ENCODE measurements at places on chromosomes 4 and X.

DNA sequence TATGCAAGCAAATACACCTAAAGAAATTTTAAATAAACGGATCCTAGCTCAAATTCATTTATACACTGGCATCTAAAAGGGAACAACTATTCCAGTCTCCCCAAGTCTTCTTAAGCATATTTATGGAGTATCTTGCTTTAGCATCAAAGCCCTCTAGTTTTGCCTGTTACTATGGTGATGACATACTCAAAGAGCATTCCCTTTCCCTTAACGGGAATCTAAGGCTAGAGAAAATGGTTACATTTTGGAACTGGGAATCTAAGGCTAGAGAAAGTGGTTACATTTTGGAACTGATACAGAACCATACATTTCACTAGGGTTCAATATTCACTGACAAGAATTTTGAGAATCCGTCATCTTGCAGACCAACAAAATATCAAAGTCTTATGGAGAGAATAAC lies 271.2 kb downstream of the CHIC1 start:
- no peak for DNase-seq

DNA sequence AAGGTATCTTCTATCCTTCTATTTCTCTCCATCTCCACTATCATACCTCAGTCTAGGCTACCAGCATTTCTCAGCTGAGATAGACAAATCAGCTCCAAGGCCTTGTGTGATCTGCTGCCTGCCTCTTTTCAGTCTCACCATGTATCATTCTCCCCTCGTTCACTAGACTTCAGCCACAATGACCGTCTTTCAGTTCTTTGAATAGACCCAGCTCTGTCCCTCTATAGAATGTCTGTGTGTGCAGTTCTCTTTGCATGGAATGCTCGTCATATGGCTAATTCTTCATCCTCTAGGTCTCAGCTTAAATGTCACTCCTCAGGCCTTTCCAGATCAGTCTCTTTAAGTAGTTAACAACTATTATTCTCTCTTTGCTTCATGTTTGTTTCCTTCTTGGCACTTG lies 6.5 kb downstream of the IGBP1 start:
- no peak for DNase-seq

DNA sequence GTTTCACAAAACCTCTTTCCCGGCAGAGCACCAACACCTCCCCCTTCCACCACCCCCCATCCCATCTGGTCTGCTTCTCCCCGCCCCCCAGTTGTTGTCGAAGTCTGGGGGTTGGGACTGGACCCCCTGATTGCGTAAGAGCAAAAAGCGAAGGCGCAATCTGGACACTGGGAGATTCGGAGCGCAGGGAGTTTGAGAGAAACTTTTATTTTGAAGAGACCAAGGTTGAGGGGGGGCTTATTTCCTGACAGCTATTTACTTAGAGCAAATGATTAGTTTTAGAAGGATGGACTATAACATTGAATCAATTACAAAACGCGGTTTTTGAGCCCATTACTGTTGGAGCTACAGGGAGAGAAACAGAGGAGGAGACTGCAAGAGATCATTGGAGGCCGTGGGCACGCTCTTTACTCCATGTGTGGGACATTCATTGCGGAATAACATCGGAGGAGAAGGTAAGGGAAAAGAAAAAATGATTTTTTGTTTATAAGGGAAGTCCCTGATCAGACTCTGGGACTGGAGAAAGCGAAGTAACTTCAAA lies at the start of gene PDGFRA:
PDGFRA (plus strand) TSS at position 333 of the 541 bp plus-strand sequence. CDS start 29,476 bp downstream, outside the sequence.
- peak; percentile 88 for DNase-seq

DNA sequence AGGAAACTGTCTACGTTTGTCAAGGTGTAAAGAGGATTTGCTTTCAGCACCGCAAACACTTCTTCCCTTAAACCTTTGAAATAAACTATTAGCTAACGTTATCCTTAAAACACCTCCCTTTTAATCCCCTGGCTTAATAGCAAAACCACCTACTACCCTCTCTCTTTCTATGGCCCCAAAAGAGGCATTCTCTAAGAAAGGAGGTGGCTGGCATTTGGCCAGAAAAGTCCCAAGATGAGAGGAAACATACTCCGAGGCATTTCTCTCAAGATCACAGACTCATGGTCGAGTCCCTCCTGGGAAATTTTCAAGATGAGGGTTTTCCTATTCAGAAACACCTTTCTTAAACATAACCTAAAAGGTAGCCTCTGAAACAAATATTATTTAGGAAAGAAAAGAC lies 60.6 kb upstream of the VCX3B start:
- DNase-seq: no peak

DNA sequence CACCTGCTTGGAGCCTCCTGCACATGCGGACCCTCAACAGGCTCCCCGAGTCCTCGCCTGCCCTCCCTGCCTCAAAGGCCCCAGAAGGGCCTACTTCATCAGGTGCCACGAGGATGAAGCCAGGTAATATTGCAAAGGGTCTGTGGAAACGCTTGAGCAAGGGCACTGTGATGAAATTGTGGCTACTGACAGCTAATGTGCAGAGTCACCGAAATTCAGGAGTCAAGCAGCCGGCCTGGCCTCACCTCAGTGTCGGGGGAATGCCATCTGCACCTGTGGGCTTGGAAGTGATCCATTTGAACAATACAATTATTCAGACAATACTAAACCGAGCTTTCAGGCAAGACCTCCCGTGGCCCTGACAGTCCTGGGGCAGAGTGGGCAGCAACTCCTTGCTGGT lies 3.1 kb upstream of the FGFR3 start:
- no peak for DNase-seq

- DNase-seq: no peak
Measured at GRCh38 chrX:6465756-6466155, 69.2 kb downstream of the VCX3A start.

GRCh38 chr4:174320494-174321199 lies 36.9 kb downstream of the CEP44 start:
- no peak for DNase-seq

GRCh38 chr4:7384929-7385890 lies 49.5 kb downstream of the PSAPL1 start:
- DNase-seq: peak; percentile 47

GRCh38 chr4:70741867-70742658 lies 20.3 kb downstream of the RUFY3 start:
- no peak for DNase-seq

DNA sequence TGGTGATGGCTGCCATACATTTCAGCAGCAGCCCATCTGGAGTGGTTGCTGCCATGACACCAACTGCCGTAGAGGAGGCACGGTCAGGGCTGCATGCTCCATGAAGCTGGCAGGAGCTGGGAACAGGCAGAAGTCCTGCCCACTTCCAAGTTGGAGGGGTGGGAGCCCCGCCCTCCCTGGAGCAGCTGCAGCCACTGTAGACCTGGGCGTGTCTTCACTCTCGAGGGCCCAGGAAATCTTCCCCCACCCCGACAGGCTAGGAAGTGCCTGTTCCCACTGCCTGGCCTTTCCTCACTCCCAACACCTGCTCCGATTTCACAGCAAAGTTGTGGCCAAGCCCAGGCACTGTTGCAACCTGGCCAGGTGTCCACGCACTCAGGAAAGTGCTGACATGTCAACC lies 42.3 kb downstream of the NALF2 start:
- no peak for DNase-seq

DNA sequence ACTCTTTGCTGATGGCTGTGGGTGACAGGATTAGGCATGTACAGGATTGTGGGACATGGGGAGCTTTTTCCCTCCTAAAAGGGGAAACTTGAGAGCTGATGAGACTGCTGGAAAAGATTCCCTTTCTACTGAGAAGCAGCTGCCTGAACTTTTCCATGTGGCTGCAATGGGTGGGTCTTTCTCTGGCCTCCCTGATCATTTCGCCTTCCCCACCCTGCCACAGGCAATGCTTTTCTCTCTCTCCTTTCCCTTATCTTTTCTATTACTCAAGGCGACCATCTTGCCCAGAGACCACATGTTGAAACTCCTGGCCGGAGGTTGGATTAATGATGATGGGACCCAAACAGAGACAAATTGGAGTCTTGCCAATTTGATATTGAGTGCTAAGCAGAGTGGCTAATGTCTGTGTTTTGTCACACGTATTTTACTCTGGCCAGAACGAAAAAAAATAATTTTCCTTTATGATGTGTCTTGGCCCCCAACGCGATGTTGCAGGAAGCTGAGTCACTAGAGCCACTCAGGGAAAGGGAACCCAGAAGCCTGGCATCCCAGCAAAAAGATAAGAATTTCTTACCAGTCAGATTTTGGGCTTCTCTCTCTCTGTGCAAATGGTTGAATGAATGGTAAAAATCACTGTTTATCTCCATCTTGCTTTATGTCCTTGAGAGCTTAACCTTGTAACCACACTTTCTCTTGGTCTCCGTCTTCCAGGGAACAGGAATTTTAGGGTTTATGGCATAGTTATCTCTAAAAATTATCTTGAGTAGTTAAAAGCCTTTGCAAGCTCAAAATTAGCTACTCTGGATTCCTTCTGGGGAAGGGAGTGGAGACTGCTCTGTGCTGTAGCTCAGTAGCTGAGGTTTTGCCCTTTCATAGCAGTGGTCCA lies 19.4 kb upstream of the ATP8A1 start:
- DNase-seq: no peak

DNA sequence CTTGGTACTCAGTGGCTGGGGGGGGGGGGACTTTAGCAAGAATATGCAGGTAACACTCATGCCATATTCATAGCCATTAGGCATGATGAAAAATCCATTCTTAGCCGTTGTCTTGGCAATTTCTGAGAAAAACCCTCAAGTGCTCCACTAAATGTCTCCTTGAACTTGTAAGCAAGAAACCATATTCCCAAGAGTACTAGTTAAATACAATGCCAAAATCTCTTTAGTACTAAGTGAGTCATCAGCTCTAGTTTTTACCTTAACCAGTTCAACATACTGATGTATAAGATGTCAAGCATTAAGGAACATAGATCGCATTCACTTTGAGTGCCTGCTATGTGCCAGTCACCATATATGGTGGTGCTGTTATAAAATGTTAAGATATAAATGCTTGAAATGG lies 27.5 kb downstream of the UBE2D3 start:
- no peak for DNase-seq

DNA sequence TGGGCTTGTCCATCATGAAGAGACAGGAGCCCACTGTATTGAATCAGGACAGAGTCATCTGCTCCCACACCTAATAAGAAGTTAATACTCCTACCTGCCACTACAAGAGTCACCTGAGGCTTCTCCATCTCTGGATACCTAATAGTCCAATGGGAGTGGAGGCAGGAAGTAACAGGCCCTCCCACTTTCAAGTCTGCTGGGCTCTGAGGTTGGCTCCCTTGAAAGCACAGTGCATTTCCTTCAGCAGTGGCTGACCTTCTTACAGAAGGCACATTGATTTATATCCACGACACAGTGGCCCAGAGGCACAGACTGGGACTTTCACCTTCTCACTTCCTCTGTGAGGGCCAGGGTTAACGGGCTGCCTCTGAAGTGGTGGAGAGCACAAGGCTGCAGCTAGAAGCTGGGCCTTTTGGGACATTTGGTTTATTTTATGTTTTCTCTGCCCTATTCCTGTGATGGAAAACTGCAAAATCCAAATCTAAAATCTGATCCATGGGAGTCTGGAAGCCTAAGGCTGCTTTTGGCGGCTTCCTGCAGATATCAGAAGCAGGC lies 38.1 kb downstream of the FRG2 start:
- DNase-seq: no peak

- no peak for DNase-seq
Measured at GRCh38 chr4:90099812-90100211, 27.4 kb upstream of the CCSER1 start.

DNA sequence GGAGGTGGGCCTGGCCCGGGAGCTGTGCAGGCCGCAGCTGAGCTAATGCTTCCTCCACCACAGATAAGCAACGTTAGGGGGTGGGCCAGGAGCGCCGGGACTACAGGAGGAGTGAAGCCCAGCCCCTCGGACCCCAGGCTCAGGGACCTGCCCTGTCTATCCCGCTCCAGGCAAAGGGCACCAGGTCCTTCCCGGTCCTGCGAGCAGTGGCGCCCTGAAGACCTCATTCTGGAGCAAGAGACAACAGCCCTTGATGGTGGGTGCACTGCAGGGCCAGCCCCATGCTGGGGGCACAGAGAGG lies 730 bp upstream of the TREX2 start:
- no peak for DNase-seq

- no peak for DNase-seq
Measured at GRCh38 chr4:146121757-146122156, 53.8 kb upstream of the LSM6 start.

DNA sequence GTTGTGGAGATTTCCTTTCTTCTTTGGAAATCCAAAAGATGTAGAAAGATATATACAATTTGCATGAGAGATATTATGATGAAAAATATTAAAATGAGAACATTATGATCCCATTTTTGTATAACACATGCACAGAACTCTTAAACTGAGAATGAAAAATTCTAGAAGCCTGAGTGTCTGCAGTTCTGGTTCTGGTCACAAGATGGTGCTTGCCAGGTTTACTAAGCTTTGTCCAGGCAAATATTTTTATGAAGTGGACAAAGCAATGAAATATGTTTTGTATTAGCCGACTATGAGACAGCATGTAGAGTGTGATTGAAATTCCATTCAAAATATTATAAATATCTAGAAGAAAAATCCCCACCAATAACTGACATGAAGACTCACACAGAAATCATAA lies 2.2 kb downstream of the PWWP3B start:
- no peak for DNase-seq

DNA sequence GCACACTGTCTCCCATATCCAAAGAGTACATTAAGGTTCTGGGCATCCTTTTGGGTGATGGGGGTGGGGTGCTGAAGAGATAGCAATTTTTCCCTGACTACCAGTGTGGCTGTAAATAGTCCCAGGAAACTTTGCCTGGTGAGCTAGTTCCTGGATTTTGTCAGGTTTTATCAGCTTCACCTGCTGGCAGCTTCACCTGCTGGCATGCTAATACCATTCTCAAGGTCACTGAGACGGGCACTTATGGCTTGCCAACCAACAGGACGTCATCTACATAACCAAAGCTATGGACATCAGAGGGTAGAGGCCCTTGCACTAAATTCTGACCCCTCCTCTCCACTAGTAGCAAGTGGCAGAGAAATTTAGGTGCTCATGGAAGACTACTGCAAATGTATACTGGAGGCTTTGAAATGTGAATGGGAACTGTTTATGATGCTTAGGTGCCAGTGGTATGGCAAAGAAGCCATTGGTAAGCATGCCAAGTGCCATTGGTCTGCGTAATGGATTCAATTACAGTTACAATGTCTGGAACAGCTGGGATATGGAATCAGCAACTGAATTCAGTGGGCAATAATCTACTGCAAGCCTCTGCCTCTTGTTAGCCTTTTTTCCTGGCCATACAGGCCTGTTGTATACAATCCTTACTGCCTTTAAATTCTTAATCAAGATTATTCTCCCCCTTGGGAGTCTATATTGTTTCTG lies 71.6 kb upstream of the SH3RF1 start:
- no peak for DNase-seq

DNA sequence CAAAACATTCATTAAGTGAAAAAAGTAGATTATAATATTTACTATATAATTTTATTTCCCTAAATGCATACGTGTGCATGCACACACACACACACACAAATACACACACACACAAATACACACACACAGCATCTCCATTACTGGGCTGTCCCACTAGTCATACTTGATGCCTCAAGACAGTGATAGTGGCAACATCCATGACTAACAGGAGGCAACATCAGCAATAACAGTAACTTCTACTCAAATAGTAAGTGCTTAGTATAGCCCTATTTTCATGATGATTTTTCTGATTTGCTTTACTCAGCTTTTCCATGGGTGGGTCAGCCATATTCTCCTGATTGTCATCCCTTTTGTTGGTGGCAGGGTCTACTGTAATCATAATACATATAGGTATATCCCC lies 325.9 kb upstream of the TEX13C start:
- DNase-seq: no peak

- DNase-seq: no peak
Measured at GRCh38 chrX:118983513-118983912, 9.1 kb downstream of the LONRF3 start.

- DNase-seq: no peak
Measured at GRCh38 chr4:168710353-168710946, 213.6 kb downstream of the PALLD start.

All from left forelimb (tissue), 1 donor.